ENCODE measurements at places on chromosomes 6 and 20.
A peak's percentile ranks its signal among the peaks of the same experiment; 100 is the strongest.

DNA sequence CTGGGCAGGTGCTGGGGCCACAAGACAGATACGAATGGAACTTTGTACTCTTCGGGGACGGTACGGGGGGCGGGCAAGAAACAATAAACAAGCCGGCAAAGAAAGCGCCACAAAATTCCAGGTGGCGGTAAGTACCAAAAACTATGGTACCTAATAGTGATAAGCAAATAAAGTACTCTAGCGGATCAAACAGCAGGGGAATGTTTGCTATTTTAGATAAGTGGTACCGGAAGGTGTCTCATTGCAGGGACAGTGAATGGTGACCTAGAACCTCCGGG, 15.1 kb upstream of the RIPK1 start:
- no peak for DNase-seq

GRCh38 chr6:36340618-36341454, 4.1 kb upstream of the BNIP5 start:
- DNase-seq, result peak; percentile 78

GRCh38 chr6:12232339-12232738, 57.8 kb upstream of the EDN1 start:
- DNase-seq, result no peak

GRCh38 chr6:45903959-45904358, 111.7 kb downstream of the CLIC5 start:
- DNase-seq, result no peak

DNA sequence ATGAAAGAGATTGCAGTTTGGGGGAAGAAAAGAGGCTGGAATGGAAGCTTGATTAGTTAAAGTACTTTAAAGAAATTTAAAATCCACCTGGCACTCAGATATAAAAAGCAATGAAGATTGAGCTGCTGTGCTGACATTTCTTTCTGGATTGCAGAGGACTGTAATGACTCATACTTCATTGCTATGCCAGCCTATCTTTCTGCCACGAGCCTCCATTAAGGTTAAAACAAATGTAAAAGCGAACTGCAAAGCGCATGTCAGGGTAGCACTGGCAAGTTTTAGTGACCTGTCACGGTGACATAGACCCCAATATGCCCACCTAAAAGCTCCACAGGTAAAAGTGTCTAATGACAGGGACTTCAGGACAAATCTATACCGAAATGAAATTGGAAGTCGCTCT, 449.6 kb downstream of the C6orf118 start:
- no peak for DNase-seq

DNA sequence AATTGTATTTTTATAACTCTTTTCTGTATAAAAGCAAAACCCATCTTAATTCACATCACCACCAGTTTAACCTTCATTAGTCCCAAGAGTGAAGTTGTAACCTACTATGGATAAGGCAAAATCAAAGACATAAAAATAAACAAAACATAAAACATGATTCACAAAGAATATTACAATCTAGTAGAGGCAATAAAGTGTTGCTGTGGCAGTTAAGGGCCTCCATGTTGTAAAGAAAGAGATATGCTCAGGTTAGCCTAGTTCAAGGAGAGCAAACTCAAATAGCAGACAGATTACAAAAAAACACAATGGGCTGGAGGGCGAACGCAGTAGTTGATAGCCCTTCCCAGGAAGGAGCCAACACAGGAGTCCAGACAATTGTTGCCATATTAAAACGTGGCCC, 13.4 kb downstream of the LGSN start:
- DNase-seq, result no peak

DNA sequence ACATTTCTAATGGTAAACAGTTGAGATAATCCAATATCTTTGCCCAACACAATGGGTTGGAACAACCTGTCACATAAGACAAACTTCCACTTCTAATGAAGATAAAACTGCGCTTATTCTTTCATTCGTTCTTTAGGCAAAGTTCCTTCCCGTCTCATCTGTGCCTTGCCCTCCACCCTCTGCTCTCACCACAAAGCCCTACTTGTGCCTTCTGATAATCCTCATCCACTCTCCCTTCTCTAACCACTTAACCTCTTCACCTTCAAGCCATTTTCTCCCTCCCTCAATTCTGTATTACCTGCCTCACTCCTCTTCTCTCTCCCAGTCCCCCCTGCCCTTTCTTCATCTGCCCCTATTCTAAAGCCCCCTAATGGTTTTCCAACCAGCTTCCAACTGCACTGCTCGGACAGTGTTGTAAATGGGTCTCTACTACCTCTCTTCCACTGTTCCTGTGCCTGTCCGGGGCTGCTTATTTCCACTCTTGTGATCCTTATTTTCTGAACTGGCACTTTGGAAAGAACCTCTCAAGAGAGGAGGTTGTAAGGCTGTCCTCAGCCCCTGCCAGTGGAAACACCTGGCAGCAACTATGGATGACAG, 62.9 kb upstream of the MYB start:
- no peak for DNase-seq

GRCh38 chr6:54134935-54135334, 23.7 kb downstream of the MLIP start:
- DNase-seq, result no peak

- no peak for DNase-seq
Measured at GRCh38 chr6:22804620-22805261, 235.4 kb downstream of the HDGFL1 start.

DNA sequence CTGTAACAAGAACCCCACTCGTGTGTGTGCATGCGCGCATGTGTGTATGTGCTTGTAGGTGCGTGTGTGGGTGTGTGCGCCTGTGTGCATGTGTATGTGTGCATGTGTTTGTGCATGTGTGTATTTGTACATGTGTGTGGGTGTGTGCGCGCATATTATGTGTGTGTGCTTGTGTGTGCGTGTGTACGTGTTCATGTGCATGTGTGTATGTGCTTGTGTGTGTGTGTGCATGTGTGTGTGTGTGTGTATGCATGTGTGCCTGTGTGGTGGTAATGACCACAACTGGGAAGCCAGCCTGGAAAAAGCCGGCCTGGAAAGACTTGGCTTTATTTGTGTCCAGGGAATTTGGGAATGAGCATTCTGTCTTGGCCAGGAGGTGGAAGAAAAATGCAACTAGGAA, 157.5 kb downstream of the PAX1 start:
- no peak for DNase-seq

DNA sequence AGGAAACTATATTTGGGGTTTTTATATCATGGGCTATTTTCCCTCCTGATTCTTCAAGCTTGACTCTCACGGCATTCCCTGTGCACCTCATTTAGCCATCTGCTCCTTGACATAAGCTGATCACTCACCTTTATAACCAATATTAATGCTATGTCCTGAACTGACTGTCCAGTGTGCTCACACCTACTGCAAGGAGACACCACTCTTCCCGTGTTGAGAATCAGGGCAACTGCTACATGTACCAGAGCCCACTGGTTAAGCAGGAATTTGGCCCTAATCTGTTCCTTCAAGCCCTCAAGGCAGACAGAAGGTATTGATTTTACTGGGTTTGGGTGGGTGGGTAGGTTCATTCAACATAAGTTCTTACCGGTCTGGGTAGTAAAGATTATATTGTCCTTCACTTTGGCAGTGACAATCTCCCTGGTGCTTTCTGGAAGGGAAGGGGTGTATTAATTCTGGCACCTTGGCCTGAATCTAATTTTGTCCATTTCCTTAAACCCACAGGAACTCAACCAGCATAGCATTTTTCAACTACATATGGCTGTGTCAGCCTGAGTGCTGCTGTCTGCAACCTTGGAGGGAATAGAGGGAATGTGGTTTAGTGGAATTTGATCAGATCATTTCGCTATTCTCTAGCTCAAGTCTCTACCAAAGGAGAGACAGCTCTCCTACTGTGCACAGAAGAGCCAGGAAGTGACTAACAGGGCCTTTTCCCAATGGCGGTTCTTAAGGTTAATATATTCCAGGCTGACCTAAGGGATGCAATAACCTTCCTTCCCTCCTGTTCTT, 293.2 kb downstream of the BTBD9 start:
- DNase-seq, result no peak

DNA sequence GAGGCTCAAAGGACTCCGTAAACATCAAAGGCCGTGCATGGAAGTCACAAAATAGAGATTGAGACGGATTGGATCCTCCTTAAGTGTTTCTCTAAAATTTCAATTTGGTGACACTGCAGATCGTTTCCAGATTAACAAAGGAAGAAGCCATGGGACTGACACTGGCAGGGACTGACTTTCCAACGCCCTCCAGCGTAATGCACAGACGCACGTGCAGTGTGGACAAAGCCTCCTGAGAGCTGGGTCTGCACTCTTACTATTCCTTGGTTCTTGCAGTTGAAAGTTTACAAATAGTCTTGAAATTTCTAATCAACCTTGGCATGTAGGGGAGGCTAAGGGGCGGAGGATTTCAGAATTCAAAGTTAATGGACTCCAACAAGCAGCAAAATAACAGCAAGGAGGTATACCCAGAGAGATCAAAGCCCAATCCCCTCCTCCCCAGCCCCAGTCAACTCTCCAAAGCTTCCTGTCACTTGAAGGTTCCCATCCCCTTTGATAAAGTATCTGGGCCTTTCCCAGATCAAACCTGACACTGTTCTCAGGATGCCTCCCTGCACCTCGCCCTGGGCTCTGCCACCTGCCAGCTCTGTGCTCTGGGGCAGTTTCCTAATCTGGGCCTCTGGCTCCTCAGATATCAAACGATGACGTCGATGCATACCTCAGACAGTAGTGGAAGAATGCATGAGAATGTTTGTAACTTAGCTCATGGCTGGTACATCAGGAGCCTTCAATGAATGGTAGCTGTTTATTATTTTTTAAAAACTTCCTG, 106.5 kb upstream of the TRAF3IP2 start:
- DNase-seq, result no peak

GRCh38 chr6:117194978-117195377, 70.4 kb upstream of the VGLL2 start:
- no peak for DNase-seq

GRCh38 chr6:5083307-5083583, 1.9 kb upstream of the PPP1R3G start:
- no peak for DNase-seq

DNA sequence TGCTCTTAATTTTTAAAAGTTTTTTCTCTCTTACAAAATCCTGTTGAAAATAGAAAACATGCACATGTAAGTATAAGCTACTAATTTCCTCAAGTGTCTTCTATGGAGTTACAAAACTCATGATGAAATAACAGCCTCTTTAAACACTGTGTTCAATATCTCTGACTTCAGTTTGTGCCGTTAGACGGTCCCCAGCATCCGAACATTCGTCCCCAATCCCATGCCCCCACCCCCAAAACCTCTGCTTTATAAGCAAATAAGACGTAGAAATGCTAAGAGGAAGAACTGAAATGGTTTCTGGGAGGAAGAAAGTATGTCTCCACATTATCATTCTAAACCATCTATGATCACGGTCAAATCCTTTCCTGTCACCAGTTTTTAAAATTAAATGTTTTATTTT, 31.7 kb upstream of the MYB start:
- no peak for DNase-seq

DNA sequence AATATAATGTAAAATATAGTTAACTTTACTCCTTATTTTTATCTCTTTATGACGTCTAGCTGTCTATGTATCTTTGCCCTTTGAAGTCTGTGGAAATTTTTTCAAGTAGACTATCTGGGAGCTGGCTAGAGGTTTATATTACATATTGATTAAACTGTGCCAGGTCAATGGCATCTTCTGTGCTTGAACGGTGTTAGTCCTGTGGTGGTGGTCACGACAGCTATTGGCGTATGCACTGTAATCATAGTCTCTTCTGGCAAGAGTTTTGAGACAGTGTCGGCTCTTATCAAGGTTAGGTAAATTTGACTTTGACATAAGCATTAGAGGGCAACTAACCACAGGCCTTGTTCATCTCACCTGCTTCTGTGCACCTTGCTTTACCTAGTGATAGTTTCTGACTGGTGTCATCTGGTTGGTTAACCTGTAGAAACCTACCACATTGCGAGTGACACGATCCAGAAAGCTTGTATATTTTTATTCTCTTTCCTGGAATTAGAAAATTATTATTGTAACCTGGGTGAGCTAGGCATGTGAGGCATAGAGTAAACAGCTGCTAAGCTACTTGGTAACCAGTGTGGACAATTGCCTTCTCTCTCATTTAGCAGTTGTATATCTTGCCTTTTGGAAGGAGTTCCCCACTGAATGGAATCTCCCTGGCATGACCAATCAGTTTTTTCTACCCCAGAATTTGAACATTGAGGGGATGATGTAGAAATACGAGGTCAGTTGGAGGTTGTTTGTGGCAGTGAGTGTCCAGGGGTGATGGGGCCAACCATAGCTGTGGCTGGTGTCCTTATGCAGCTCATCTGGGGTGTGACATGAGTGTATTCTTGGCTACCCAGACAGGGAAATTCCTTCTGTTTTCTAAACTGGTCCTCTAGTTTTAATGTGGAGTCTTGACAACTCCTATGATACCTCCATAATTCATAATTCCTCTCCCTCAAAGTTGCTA, 45.9 kb downstream of the SH3BGRL2 start:
- no peak for DNase-seq

- DNase-seq, result no peak
Measured at GRCh38 chr6:159103396-159104162, 58.8 kb upstream of the TAGAP start.
